Cardiac septum (tissue), 1 donor: ENCODE measurements at places on chromosomes 7 and 10. TPM values are rescaled to one million over a fixed set of nuclear protein-coding genes. Genes with fewer than 3 reads are reported as not detected.

- no peak for DNase-seq
Observed at GRCh38 chr10:45224219-45224841, 91.1 kb downstream of the OR13A1 start.

Gene TFR2
- 0.13 TPM for total RNA-seq

DNA sequence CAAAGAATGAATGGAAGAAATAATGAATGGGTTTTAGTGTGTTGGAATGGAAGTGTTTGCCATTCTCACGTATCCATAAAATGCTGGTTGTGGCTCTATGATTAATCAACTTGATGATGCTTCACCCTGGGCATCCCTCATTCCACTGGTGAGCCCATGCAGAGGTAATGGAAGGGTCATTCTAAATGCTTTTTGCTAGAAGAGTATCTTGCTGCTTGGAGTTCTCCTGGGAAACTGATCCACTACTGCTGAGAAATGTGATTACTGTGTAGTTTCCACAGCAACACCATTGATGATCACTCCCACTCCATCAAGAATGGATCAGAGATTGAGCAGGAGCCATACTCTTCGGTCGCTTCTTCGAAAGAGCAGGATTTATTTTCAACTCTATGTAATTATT lies 101.6 kb downstream of the ARL5B start:
- DNase-seq, result no peak

Gene CPA4
- total RNA-seq, result 0.16 TPM

- no peak for DNase-seq
Observed at GRCh38 chr7:2566890-2567678, 8.3 kb downstream of the IQCE start.

- peak; percentile 62 for DNase-seq
Observed at GRCh38 chr10:129755621-129756020, 208.5 kb downstream of the EBF3 start.

Gene ZP3
- total RNA-seq, result not detected

GRCh38 chr10:63765126-63765525 lies 243.9 kb downstream of the REEP3 start:
- DNase-seq, result no peak

GRCh38 chr10:131998050-131998844 lies 16.5 kb upstream of the BNIP3 start:
- no peak for DNase-seq

DNA sequence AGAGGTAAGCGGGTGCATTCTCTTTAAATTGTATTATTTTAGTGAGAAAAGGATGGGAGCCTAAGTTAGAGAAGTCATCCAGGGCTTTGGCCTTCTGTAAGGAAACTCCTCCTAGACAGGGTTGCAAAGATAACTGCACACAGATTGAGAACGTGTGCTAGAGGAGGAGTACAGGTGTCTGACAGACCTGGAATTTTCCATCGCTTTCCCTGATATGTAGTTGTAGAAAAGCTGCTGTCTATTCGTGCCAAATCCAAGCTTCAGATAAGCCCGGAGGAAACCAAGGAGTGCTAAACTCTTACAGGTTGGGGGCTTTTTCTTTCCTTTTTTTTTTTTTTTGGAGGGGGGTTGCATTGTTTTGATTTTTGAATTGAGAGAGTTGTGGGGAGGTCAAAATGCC lies 23.1 kb downstream of the LRRC4 start:
- no peak for DNase-seq

Gene DIP2C
- total RNA-seq, result 28.8 TPM

- no peak for DNase-seq
Observed at GRCh38 chr10:89101943-89102342, 105.2 kb downstream of the CH25H start.

- no peak for DNase-seq
Observed at GRCh38 chr10:92696606-92697383, 7.0 kb downstream of the HHEX start.

- peak; percentile 59 for DNase-seq
Observed at GRCh38 chr7:150949971-150950491, 28.1 kb downstream of the KCNH2 start.

- no peak for DNase-seq
Observed at GRCh38 chr10:49532461-49532860, 6.5 kb downstream of the ERCC6 start.

DNA sequence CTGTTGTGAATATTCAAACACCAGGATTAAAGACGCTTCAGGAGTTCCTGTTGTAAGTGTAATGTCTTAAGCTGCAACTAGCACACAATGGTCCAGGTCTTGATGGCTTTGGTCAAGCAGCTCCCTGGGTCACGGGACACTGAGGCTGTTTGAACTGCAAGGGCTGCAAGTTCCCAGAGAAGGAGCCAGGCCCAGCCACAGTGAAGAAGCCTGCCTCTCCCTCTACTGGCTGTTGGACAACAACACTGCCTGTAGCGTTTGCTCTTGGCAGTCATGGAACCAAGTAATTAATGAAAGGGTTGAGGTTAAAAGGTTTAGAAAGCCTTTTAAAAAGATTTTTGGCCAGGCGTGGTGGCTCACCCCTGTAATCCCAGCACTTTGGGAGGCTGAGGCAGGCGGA lies 31.9 kb upstream of the GUSB start:
- DNase-seq, result no peak

DNA sequence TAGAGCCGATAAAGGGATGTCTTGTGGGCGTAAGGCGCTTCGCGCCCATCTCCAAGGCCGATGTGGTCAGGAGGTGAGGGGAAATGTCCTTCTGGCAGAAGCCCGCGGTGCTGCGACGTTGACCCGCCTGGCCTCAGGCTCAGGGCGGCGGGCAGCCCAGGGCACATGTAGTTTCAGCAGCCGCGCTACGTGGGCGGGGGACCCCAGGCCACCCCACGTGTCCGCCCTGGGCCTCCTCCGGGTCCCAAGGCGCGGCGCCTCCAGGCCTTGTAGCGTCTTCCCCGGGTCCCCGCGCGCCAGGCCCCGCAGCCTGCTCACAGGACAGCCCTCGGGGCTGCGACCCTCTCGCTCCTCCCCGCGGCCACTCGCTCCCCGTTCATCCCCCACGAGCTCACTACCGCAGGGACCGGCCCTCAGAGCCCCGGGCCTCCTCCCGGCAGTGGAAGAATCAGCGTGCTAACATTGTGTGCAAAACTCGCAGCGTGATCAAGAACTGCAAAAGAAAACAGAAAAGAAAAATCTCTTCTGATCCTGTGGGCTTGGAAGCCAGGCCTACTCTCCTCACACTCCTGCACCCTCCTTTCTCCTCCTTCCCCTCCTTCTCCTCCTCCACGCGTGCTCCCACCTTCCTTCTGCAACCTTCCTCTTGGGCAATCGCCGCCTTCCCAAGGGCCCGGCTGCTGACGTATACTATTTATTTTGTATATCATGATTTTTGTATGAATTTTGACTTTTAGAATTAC lies 4.4 kb upstream of the TBX20 start:
- no peak for DNase-seq

DNA sequence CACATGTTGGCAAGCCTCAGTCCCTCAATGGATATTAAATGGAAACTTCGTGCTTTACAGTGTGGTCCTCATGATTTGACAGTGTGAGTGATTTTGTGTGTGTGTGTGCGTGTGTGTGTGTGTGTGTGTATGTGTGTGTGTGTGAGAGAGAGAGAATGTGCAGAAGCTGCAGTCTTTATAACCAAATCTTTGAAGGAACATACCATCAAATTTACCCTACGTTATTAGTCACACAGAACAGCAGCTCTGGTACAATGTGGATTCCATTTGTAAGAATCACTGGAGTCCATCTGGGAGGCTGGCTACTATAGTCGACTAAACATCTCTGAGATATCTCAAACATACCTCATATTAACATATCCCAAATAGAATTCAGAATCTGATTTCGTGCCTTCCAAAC lies 928.0 kb upstream of the POT1 start:
- no peak for DNase-seq

Gene SCD
- 16.8 TPM for total RNA-seq

DNA sequence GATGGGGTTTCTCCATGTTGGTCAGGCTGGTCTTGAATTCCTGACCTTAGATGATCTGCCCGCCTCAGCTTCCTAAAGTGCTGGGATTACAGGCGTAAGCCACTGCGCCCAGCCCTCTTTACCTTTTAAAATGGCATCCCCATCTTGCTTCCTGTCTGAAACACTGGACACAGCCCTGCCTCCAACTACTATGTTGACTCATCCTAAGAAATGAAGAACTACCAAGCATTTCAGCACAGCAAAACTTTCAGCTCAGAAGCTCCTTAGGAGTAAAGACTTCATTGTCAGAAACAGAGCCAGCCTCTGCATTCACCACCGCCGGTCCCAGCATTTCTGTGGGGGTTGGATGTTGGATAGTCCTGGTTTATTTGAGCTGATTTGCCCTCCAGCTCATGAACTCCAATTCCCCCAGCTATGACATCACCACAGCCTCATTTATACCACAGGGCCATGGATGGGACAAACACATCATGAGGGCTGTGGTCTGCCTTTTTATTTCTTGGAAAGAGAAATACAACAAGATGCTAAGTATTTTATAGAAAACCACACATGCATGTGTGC lies 123.5 kb downstream of the ADCY1 start:
- DNase-seq, result peak; percentile 19

DNA sequence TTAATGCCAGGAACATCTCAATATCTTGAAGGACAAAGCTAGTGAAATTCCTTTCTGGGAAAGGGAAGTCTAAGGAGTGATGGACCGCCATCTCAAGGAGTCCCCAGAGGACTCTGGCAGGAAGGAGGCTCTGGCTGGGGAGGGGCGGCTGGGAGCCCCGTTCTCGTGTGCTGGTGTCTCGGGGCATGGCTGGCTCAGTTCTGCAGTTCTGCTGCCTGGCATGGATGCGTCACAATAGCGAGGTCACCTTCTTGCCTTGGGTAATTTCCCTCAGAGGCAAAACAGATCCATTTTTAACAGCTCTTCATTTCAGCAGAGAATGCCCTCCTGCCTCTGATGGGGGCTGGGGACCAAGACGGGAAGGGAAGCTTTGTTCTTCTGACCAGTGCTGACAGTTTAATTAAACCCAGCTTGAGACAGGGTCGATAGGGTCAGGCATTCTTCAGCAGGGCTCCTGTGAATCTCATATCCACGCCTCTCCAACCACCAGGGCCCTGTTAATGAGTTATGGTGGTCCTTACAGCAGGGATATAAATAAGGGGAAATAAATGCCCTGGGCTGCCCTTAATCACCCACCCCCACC lies 35.7 kb downstream of the SLIT1 start:
- no peak for DNase-seq

Gene UCMA
- not detected for total RNA-seq
